ENCODE measurements at places on chromosomes 3 and 15. TPM values are rescaled to one million over a fixed set of nuclear protein-coding genes. Genes with fewer than 3 reads are reported as not detected.
A peak's percentile ranks its signal among the peaks of the same experiment; 100 is the strongest.

Gene ERICH6
- not detected for total RNA-seq

GRCh38 chr3:34159613-34160420 is 361.4 kb downstream of the PDCD6IP start:
- DNase-seq = peak; percentile 26

GRCh38 chr3:138097192-138098172 is 17.9 kb downstream of the DZIP1L start:
- peak; percentile 33 for DNase-seq

Gene SOX2
- total RNA-seq = not detected

GRCh38 chr3:9686050-9686550 is 17.5 kb upstream of the CPNE9 start:
- DNase-seq = no peak

- DNase-seq = peak; percentile 85
Observed at GRCh38 chr3:134242649-134243617, 7.7 kb downstream of the RYK start.

Gene RGMA
- 2.5 TPM for total RNA-seq

Gene GOLGA6L22
- total RNA-seq = not detected

Data from PC-3 (cell line).